ENCODE measurements at places on chromosomes 1 and 21.

- DNase-seq = no peak
Observed at GRCh38 chr1:66374561-66375111, 159.3 kb upstream of the SGIP1 start.

DNA sequence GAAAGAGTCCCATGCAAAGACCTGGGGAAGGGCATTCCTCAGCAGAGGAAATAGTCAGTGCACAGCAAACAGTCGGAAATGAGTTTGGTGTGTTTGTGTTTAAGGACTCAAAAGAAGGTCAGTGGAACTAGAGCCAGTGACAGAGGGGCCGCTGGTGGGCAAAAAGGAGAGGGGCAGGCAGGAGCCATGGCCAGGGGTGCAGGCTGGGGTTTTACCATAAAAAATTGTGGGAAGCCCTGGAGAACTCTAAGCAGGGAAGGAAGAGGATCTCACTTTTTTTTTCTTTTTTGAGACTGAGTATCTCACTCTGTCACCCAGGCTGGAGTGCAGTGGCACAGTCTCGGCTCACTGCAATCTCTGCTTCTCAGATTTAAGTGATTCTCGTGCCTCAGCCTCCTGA is 33.7 kb upstream of the TARDBP start:
- DNase-seq = no peak

- no peak for DNase-seq
Observed at GRCh38 chr1:66542314-66542713, 8.4 kb downstream of the SGIP1 start.

GRCh38 chr1:212290608-212291007 is 5.4 kb downstream of the PPP2R5A start:
- no peak for DNase-seq

DNA sequence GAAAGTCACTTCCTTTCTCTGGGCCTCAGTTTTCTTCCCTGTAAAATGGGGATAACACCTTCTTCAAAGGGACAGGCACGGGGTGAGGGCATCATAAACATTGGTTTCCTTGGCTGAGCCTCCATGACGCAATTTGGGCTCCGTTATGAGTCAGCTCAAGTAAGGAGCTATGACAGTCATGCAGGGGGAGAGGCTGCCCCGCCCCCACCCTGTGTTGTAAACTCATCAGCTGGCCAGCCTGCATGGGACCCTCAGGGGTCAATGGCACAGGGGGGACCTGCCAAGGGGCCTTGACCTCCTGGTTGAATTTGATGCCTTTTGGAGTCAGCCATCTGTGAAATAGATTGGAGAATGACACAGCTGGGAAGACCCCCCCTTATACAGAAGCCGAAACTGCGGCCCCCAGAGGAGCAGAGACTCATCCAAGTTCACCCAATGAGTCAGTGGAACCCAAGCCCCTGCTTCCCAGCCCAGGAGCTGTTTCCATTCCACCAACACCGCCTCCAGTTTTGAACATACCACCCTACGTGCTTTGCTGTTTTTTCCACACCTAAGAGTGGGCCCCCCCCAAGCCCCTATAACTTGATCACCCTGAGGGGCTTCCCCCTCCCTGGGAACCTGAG is 36.8 kb upstream of the RUNX3 start:
- DNase-seq = peak; percentile 45

DNA sequence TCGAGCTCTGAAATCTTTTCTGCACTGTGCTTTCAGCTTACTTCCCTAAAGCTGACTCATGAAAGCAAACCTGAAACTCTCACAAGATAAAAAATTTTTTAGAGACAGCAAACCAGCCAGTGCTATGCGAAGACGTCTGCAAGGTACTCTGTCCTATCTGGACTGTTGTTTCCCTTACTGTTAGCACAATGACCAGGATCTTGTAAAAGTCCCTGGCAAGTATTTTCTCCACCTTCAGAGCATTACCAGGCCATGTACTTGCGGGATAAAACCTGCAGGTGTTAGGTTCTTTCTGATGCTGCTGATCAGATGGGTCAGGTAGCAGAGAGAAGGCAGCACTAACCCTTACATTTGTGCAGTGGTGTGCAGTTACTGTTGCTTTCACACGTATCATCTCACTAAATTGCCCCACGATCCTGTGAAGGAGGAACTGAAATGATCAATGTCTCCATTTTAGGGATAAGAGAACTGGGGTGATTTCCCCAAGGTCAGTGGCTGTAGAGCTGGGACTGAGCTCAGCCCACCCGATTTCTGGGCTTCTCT is 56.6 kb downstream of the PLXNA2 start:
- no peak for DNase-seq

- DNase-seq = no peak
Observed at GRCh38 chr1:55816456-55817426, 601.6 kb upstream of the USP24 start.

DNA sequence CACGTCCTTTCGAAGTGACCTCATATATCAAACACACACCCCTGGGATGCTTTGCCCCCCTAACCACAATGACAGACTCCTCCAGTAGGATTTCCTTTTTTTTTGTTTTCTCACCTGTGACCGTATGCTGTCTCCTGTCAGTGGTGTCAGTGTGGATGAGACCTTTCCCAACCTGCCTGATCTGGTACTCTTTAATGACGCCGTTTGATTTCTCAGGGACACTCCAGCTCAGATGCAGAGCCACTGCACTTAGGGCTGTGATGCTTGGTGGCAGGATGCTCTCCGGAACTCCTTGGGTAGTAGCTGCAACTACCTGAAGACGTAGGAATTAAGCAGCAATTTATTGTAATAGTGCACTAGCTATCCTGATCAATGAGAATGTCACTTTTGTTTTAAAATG is 212.6 kb downstream of the KCTD3 start:
- no peak for DNase-seq

GRCh38 chr1:64488862-64489261 is 18.9 kb downstream of the CACHD1 start:
- no peak for DNase-seq

DNA sequence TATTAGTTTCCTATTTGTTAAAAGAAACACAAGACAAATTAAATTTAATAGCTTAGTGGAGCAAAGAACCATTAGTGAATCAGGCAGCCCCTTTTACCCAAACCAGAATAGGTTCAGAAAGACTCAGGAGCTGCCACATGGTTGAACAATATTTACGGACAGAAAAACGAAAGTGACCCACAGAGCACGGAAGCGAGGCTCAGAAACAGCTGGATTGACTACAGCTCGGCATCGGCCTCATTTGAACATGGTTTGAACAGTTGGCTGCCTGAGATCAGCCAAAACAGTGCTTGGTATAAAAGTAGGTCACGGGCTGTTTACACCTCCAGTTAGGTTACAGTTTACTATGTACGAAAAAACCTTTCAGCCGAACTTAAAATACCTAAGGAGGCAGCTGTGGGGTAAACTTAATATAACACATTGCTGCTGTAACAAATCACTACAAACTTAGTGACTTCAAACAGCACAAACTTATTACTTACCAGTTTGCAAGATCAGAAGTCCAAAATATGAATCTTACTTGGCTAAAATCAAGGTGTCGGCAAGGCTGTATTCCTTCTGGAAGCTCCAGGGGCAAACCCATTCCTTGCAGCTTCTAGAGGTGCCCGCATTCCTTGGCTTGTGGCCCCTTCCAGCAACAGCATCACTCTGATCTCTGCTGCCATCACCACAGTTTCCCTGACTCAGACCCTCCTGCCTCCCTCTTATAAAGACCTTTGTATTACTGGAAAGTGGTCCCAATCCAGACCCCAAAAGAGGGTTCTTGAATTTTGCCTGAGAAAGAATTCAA is 11.8 kb downstream of the PADI4 start:
- DNase-seq = no peak

DNA sequence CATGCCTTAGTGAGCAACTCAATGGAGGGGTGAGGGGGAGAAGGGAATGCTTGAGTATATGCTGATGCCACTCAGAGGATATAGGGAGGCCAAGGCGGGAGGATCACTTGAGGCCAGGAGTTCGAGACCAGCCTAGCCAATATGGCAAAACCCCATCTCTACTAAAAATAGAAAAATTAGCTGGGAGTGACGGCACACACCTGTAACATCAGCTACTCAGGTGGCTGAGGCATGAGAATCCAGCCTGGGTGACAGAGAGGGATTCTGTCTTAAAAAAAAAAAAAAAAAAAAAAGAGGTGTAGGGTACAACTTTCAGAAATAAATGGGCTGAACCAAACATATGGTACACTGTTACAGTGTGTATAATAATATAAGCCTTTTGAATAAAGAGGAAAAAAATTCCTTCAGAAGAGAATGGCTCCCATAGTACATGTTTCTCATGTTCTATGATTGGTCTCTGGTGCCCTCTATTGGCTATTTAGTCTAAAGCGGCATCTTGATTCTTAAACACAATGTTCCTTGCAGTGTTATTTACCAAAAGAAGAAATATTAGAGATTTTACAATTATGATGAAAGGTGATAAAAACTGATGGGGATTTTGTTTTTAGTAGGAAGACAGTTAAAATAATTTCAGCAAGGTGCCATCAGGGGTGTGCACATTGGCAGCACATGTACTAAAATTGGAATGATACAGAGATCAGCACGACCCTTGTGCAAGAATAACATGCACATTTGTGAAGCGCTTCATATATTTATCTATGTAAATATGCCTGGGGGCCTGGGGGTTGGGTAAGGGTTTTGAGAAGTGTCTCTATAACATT is 109.8 kb downstream of the PATJ start:
- peak; percentile 5 for DNase-seq

- DNase-seq = no peak
Observed at GRCh38 chr1:15618655-15619525, 1.6 kb downstream of the DDI2 start.

- DNase-seq = no peak
Observed at GRCh38 chr1:5525597-5526384, 466.4 kb downstream of the NPHP4 start.

- no peak for DNase-seq
Observed at GRCh38 chr21:21606041-21606440, 607.8 kb downstream of the NCAM2 start.

DNA sequence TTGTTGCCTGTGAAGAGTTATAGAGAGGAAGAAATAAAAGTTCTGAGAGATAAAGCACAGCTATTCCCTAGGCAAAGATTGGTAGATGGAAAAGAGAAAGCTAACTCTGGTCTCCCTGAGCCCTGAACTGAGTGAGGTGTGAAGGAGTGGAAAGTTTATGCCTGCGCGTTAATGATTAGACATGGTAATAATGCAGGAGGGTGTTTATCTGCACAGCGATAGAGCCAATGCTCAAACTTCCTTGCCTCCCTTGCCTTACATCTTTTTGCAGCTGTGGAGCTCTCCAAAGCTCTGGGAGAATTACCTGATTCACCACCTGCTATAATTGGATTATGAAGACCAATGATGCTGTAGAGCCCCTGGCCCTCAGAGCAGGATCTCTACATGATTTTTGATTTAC is 32.8 kb upstream of the CHRM3 start:
- no peak for DNase-seq

- no peak for DNase-seq
Observed at GRCh38 chr1:98373056-98373455, 288.5 kb upstream of the SNX7 start.
